GM23248 (cell line): ENCODE measurements at places on chromosomes 3 and 15. TPM values are rescaled to one million over a fixed set of nuclear protein-coding genes. Genes with fewer than 3 reads are reported as not detected.

GRCh38 chr3:75332794-75333193 is 331.3 kb upstream of the FRG2C start:
- DNase-seq: peak; percentile 65

GRCh38 chr3:15081960-15082664 is 16.8 kb downstream of the RBSN start:
- DNase-seq: peak; percentile 70

GRCh38 chr3:31522152-31522551 is 10.6 kb upstream of the STT3B start:
- DNase-seq: no peak

DNA sequence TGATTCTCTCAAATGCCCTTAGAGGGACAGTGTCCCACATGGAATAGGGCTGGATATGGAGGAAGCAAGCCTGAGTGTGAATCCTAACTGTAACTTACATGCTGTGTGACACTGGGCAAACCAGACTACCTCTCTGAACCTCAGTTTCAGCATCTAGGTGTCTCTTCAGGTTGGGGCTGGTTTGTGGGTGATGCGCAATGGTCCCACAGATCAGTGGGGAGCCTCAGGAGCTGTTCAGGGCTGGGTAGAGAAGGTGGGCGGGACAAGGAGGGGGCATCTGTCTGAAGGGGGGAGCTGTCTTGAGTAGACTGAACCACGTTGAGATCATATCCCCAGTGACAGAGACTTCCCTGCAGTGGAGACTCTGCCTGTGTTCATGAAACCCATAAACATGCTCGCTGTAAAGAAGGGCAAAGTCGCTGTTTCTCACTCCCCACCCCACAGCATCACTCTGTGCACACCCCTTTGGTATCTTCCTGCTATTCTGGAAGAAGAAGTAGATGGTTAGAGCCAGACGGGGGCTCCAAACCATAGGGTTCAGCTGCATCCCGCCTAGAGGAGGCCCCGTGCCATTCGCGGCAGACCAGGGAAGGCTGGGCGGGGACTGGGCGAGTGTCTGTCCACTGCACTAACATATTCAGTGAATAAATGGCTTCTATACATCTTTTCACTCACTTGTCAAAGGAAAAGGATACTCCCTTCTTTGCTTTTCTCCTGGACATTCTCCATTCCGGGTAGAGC is 28.4 kb downstream of the SRPRB start:
- no peak for DNase-seq

- DNase-seq: no peak
Measured at GRCh38 chr3:8505621-8506020, 4.0 kb downstream of the LMCD1 start.

UBAP1L gene
- 0.43 and 0.63 TPM in 2 replicates for total RNA-seq
